ENCODE measurements at places on chromosomes 7 and 10. TPM values are rescaled to one million over a fixed set of nuclear protein-coding genes. Genes with fewer than 3 reads are reported as not detected.

GRCh38 chr7:131151034-131151433 lies 176.6 kb upstream of the MKLN1 start:
- DNase-seq: no peak

Gene DDC
- total RNA-seq: not detected

Gene NAT16
- not detected for total RNA-seq

- peak; percentile 21 for DNase-seq
Measured at GRCh38 chr10:29646238-29646902, 11.6 kb upstream of the SVIL start.

Gene ZPBP
- not detected for total RNA-seq

DNA sequence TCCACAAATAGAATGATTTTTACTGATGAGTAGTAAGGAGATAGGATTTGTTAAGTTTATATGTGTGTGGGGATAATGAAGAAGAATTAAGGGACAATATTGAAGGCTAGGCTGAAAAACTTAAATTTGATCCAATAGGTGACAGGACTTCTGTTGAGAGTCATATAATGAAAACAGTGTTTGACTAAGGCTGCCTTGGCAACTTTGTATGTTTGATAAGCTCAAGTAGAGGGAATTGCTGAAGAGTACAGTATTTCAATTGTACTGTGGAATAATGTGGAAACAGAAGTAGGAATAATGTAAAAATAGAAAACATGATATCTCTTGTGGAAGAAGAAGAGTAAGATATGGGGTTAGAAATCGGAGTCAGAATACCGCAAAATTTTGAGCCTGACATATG lies 10.5 kb downstream of the R3HCC1L start:
- DNase-seq: no peak

DNA sequence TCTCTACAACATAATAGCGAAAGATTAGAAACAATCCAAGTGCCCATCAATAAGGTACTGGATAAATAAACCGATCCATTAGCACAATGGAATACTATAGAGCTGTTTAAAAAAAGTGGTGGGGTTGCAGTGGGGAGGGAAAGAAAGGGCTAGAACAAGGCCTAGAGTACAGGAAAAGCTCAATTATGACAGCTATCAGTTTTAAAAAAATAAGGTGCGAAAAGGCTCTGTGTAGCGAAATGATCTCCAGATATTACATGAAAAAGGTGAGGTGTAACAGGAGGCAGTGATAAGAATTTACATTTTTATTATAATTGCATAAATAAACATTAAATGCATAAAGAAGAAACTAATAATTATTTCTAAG lies 30.8 kb downstream of the CYTH3 start:
- no peak for DNase-seq

GRCh38 chr7:79876848-79877252 lies 257.8 kb upstream of the GNAI1 start:
- no peak for DNase-seq

GRCh38 chr7:45324683-45325237 lies 167.2 kb downstream of the RAMP3 start:
- no peak for DNase-seq

- DNase-seq: no peak
Measured at GRCh38 chr7:102444961-102445673, 11.7 kb downstream of the ORAI2 start.

GRCh38 chr7:77679608-77680007 lies 16.7 kb upstream of the RSBN1L start:
- DNase-seq: no peak

DNA sequence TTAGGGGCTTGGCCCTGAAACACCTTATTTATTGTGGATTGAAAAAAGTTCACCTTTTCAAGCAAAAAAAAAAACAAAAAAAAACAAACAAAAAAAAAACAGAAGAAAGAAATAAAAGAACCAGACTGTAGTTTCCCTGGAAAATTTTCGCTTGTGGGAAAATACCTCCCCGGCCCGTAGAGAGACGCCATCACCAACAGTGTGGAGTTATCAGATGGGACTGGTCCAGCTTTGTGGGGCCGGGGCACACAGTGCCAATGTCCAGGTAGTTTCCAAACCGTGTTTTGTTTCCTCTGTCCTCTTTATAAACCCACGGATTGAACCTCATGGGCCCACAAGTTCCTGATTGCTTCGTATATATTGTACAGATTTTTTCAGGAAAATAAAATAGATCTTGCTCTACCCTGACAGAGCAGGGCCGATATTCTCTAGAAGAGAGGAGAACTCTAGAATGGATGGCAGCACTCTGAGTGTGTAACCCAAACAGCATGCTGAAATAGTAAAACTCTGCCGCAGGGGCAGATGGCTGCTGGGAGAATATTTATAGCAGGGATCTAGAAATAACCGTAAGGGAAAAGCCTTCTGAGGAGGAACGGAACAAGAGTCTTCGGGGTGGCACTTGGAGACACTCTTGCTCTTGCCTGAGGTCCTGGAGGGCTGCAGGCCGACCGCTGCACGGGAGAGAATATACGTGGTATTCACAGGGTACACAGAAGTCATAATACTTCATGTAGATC lies 241.0 kb downstream of the FRMD4A start:
- no peak for DNase-seq

DNA sequence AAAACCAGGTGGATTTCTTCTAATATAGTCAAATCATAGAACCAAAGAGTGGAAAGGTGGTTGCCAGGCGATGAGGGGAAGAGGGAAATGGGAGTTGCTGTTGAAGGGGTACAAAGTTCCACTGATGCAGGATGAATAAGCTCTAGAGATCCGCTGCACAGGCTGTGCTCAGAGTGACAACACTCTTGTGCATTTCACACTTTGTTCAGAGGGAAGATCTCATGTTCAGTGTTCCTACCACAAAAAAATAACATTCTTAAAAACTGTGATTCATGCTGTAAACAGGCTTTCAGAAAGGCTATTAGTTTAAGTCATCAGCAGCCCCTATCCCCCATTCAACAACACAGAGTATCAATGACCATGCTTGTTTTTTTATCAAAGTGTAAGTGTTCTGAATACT lies 213.8 kb downstream of the COBL start:
- peak; percentile 40 for DNase-seq

- DNase-seq: no peak
Measured at GRCh38 chr10:76451911-76452310, 1020.5 kb downstream of the LRMDA start.

DNA sequence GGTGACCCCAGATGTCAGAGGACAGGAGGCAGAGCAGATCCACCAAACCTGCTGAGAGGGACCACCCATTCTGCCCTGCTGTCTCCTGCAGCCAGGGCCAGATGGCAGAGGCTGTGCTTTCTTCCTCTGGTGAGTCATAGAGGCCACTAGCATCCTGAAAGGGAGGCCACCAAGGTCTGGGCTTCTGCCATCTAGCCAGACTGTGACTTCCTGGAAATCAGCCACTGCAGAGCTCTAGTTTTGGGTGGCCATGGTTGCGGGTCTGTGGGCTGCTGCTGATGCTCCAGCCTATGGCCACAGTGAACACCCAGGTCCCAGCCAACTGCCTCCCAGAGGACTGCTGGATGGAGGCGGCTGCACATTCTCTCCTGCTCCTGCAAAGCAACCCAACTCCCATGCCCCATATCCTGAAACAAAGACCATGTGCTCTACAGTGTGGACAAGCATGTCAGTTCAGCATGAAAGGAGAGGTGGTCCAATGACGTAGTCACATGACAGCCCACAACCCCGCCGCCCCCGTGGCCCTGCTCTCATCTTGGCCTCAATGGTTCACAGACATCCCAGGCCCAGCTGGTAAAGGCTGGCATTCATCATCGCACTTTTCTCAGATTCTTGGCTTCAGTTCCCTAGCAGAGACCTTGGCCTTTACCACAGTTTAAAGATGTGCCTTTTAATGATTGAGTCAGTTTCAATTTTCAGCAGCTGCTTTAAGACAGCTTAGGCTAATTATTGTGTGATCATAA lies 73.9 kb upstream of the CXCL12 start:
- no peak for DNase-seq

Gene CLEC5A
- not detected for total RNA-seq

All from renal cortical epithelial cell (primary cell).